Stimulated activated CD8-positive, alpha-beta memory T cell treated with anti-CD3 and anti-CD28 coated beads, Interleukin-2, amount 100 ng/mL, for 48 hours (primary cell): ENCODE measurements at places on chromosomes 12 and 14.

GRCh38 chr12:12010277-12011039 lies 60.3 kb upstream of the BCL2L14 start:
- no peak for DNase-seq

DNA sequence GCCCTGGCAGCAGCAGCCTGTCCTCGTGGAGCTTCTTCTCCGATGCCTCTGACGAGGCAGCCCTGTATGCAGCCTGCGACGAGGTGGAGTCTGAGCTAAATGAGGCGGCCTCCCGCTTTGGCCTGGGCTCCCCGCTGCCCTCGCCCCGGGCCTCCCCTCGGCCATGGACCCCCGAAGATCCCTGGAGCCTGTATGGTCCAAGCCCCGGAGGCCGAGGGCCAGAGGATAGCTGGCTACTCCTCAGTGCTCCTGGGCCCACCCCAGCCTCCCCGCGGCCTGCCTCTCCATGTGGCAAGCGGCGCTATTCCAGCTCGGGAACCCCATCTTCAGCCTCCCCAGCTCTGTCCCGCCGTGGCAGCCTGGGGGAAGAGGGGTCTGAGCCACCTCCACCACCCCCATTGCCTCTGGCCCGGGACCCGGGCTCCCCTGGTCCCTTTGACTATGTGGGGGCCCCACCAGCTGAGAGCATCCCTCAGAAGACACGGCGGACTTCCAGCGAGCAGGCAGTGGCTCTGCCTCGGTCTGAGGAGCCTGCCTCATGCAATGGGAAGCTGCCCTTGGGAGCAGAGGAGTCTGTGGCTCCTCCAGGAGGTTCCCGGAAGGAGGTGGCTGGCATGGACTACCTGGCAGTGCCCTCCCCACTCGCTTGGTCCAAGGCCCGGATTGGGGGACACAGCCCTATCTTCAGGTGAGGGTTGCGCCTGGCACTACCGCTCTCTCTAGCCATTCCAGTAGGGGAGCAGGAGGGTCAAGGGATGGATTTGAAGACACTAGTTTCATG lies 2.1 kb downstream of the NFATC4 start:
- DNase-seq, result no peak

DNA sequence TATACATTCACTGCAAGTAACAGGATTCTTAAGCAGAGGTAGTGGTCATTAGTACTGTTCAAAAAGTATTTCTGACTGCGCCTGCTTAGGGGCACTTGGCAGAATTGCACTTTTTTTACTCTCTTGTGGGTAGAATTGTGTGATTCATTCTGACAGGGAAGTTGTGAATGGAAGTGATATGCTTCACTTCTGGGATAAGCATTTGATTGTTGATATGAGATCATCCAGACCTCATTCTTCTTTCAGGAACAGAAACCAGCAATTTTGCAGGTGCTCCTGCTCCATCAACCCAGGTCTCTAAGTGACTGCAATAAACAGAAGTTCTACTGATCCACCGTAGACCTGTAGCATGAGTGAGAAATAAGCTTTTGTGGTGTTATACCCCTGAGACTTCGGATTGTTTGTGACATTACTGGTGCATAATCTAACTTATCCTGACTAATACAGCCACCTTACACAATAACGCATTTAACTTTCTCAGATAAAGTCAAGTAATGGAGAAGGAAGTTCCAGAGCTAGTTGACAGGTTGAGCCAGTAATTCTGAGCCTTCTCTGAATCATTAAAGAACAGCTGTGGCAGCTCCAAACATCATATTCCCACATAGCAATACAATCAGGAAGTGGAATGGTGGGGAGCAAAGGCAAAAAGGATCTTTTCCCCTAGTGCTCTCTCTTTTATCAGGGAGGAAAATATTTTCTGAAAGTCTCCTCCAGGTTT lies 387.9 kb downstream of the SYT1 start:
- no peak for DNase-seq

- DNase-seq, result no peak
Observed at GRCh38 chr14:61736751-61737150, 25.5 kb upstream of the SNAPC1 start.

DNA sequence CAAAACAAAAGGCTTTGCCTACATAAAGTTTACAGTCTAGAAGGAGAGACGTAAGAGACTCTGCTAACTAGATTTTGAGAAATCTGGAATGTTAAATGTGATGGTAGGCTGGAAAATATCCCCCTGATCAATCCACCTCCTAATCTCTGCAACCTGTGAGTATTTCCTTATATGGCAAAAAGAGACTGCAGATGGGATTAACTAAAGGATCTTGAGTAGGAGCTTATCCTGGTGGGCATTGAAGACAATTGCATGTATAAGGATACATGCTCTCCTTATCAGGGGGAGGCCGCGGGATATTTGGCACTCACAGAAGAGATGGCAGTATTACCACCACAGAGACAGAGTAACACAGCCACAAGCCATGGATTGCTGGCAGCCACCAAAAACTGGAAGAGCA lies 95.2 kb downstream of the EGLN3 start:
- DNase-seq, result no peak

- no peak for DNase-seq
Observed at GRCh38 chr12:46320731-46321130, 51.8 kb downstream of the SLC38A2 start.

- DNase-seq, result no peak
Observed at GRCh38 chr14:101108579-101109346, 205.2 kb upstream of the RTL1 start.

- no peak for DNase-seq
Observed at GRCh38 chr14:52355016-52355431, 40.9 kb downstream of the PTGER2 start.

- no peak for DNase-seq
Observed at GRCh38 chr14:71300566-71301330, 393.5 kb downstream of the PCNX1 start.

- DNase-seq, result no peak
Observed at GRCh38 chr12:62841846-62842245, 93.1 kb downstream of the PPM1H start.

- DNase-seq, result no peak
Observed at GRCh38 chr12:63870838-63871237, 26.3 kb downstream of the SRGAP1 start.

DNA sequence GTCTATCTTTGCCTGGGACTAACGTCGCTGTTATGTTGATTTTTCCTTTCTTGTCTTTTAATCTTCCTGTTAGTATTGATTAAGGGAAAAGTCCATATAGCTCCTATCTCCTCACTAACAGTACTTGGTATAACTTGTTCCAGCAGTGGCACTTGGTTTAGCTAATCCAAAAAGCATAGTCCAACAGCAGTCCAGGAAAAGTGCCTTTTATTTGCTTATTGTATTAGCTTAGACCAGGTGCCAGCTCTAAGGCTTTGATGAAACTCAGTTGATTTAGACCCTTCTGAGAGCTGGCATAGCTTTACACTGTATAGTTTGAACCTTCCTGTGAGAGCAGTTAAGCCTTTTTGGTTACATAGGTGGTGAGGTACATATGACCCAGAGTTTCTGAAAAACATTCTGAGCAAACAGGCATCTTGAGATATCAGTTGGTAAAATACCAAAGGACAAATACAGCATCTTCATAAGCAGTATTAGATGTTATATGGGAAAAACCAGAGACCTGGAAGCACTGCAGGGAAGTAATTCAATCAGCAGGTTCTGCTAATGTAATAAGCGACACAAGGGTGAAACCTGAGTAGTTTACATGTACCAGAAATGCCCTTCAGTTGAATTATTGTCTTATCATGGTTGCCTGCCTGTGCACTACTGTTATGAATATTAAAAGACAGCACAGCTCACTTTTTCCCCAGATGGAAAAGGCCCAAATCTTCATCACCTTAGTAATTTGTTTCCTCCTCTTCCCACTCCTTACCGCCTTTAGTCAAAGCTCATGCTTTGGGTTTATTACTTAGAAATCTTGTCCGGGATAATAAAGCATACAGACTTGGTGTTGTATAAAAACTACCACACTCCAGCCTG lies 13.0 kb downstream of the PELI2 start:
- DNase-seq, result no peak

DNA sequence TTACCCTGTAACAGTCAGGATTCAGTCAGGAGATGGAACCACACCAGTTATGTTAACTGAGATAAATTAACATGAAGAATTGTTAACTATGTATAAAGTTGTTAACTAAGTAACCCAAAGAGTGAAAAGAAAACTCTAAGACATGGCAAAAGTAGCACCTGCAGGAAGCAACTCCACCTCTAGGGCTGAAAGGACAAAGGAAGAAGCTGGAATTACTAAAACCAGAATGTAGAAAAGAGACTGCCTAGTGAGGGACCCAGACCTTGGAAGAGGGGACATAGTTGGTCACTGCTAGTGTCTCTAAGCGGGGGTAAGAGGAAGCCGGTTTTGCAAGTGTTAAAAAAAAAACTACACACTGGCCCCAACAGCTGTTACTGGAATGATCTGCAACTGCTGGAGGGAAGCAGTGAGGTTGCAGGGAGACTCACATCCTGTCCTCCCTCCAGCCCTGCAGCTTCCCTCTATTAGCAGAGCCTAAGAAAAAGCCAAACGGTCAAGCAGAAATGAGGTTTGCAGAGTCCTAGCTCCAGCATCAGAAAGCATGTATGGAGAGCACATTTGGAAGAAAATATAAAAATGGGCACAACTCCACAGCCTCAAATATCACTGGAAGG lies 39.8 kb downstream of the GPR135 start:
- DNase-seq, result no peak
